Liver (tissue), 10 donors: ENCODE measurements at places on chromosomes 13 and 19. TPM values are rescaled to one million over a fixed set of nuclear protein-coding genes. Genes with fewer than 3 reads are reported as not detected.

The SHISA2 gene
- polyA plus RNA-seq = not detected

DNA sequence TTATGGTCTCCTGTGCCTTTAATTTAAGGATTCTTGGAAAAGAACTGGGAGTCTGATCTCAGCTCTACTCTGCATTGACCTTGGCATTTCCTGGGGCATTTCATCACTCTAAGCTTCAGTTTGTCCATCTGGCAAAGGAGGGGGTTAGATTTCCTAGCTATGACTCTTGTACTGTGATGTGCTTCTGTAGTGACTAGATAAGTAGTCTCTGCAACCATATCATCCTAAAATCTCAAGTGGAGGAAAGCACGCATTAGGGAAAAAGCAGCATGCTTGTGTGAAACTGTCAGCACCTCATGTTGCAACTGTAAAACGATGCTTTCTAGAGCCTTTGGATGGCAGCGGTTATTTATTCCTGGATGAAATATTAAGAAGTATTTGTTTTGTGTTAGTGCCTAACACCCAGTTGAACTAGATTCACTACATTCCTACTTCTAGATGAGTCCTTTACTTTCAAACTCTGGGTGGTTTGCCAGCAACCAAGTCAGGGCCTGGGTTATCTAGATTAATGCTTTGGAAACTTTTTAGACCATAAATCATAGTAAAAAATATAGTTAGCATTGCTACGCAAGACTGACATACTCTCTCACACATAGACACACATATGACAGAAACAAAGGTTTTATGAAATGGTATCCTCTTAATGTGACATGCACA, 6.8 kb downstream of the WDFY2 start:
- no peak for DNase-seq

- DNase-seq = peak; percentile 70
Measured at GRCh38 chr13:51978796-51979556, 32.3 kb downstream of the ATP7B start.

The APBA3 gene
- 6.4 TPM for polyA plus RNA-seq

GRCh38 chr19:51687791-51688670, 5.1 kb upstream of the SPACA6 start:
- no peak for DNase-seq

DNA sequence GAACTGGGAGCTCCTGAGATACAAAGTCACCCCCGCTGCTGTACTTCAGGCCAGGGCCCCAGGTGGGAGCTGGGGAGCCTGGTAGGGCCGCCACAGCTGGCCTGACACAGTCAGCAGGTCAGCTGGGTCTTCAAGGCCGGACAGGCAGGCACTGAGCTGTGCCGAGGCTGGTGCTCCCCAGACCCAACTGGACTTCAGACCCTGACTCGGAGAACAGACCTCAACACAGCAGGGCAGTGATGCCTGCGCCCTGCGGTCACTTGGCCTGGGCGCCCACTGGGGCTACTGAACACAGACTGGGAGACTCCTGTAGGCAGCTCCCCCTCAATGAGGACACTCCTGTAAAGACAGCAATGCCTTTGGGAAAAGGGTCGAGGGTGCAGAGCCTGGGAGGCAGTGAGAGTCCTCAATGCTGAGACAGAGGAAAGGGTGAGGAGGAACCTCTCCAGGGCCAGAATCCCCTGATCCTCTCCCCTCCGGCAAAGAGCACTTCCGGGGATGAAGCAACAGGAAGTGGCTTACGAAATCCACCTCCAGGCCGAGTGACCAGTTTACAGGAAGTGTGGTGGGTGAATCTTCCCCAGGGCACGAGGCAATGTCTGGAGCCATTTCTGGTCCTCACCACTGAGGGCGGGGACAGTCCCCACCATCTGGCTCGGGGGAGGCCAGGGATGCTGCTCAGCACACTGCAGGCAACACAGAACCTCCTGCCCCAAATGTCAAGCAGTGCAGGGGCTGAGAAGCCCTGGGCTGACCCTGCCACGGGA, 40.8 kb upstream of the ISYNA1 start:
- DNase-seq = peak; percentile 52

DNA sequence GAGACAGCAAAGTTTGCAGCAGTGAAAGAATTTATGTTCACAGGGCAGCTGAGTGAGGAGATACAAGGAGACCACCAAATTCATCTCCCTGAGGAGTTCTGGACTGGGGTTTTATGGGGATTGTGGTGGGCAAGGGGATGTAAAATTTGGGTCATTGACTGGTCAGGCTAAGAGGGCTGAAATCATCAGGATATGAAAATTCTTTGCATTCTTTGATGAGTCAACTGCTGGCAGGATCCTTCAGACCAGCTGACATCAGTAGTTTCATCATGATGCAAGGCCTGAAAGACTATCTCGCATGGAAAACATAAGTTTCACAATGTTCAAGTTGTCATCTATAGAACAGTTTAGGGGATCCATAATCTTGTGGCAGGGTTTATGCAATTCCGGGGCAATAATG, 869.5 kb upstream of the PCDH9 start:
- DNase-seq = no peak

GRCh38 chr13:24921003-24921402, 157.0 kb downstream of the RNF17 start:
- no peak for DNase-seq

The PLIN5 gene
- polyA plus RNA-seq = 51.8 TPM

The FCAR gene
- polyA plus RNA-seq = not detected
